Endothelial cell of umbilical vein (primary cell): ENCODE measurements at places on chromosomes 7 and 10. TPM values are rescaled to one million over a fixed set of nuclear protein-coding genes. Genes with fewer than 3 reads are reported as not detected.

Gene KCP
- total RNA-seq = not detected in 2 replicates

Gene C1QL3
- total RNA-seq = not detected in 2 replicates

- no peak for DNase-seq
Measured at GRCh38 chr10:86943316-86944030, 13.9 kb downstream of the MMRN2 start.

GRCh38 chr7:121440857-121441503, 44.9 kb upstream of the FAM3C start:
- DNase-seq = no peak

DNA sequence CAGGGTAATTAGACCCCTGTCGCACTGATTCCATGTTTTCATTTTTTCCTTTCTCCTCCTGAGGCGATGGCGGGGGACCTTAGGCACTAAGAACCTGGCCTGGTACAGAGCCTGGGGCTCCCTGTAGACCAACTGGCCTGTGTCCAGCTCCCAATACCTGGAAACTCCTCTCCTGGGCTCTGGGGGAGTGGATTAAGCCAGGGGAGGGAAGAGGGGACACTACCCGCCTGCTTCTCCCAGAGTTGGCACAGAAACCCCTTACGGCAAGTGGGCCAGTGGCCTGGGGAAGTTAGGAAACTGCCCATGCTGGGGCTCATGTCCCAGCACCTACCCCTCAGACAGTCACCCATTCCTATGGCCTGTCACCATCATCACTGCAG, 121.6 kb downstream of the GRID1 start:
- no peak for DNase-seq
